Fibroblast of skin of right quadriceps (primary cell): ENCODE measurements at places on chromosomes 12 and 14.

GRCh38 chr14:101040538-101041442, 137.3 kb upstream of the RTL1 start:
- no peak for DNase-seq

- no peak for DNase-seq
Observed at GRCh38 chr12:40039598-40039997, 66.3 kb downstream of the SLC2A13 start.

DNA sequence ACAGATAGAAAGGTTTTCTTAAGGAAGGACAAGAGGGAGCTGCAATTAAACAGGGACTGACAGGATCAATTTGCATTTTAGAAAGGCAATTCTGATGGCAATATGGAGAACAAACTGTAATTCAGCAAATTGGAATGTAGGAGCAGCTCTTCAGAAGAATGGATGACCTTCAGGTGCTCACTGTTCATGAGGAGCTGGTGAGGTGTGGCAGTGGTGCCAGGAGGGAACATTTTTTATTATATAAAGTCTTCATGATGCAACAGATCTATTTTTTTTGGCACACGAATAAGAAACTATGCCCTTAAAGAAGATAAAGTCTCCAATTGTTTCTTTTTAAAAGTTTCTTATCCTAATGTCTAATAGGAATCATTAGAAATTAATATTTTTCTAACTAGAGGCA, 151.7 kb downstream of the SLC38A4 start:
- DNase-seq = no peak

GRCh38 chr12:95802482-95803270, 12.1 kb upstream of the NTN4 start:
- DNase-seq = peak; percentile 78

DNA sequence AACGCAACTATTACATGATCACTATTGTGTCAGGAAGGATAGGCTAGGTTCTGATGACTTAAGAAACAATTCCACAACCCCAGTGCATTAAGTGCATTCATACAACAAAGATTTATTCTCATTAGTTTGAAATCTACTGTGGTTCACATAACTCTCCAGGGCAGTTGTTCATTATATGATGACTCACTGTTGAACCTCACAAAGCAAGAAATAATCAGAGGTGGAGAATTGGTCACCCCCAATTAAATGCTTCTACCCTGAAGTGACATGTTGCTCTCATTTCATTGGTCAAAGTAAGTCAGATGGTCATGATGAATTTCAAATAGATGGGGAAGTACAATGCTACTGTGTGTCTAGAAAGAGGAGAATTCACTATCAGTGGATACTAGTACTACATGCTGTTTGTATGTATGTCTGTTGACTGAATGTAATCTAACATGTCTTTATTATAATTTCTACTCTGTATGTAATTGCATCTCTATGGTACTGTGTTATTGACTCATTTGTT, 6.1 kb upstream of the HELB start:
- peak; percentile 10 for DNase-seq

DNA sequence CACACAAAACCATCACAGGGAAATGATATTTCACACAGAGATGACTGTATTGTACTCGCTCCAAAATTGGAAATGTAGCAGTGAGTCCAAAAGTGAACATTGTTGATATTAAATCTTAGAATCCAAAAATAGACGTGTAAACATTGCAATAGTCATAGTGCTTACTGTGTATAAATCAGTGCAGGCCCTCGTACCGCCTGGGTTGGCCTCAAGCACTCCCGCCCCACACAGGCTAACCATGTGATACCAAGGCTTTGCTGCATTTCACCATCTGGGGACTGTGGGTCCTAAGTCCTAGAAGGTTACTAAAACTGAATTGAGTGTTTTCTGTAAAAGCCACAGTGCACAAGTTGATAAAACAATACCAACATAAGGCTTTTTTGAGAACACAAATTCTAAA, 107.3 kb downstream of the PPP2R5E start:
- peak; percentile 68 for DNase-seq

DNA sequence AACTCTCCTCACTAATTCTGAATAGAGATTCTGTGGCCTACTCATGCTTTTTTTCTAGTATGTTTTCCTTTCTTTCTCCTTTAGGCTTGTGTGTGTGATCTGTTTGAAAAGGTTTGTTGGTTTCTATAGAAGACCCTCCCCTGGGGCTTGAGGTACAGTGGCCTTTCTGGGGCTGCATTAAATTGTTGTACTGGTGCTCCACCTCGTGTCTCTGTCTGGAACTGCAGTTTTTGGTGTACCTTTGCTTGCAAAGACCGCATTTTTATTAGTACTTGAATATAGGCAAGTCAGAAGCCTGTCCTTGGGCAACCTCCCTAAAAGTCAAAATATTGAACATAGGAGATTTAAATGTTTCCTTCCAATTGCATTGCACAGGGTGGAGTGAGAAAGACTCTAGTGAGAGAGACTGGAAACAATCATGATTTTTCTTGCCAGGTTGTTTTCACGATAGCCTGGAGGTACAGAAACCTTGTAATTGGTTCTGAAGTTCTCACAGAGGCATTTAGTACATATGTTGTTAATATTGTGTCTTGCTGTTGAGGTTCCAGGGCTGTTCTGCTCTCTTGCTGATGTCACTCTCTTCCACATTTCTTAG, 39.0 kb downstream of the SLCO1B1 start:
- peak; percentile 27 for DNase-seq

- peak; percentile 34 for DNase-seq
Observed at GRCh38 chr14:35044939-35045797, 904 bp upstream of the FAM177A1 start.

GRCh38 chr12:74780182-74780849, 242.7 kb downstream of the ATXN7L3B start:
- peak; percentile 71 for DNase-seq

- peak; percentile 69 for DNase-seq
Observed at GRCh38 chr12:57166971-57167371, 19.6 kb upstream of the LRP1-AS start.

GRCh38 chr12:32754111-32754510, 1.6 kb downstream of the YARS2 start:
- DNase-seq = no peak

DNA sequence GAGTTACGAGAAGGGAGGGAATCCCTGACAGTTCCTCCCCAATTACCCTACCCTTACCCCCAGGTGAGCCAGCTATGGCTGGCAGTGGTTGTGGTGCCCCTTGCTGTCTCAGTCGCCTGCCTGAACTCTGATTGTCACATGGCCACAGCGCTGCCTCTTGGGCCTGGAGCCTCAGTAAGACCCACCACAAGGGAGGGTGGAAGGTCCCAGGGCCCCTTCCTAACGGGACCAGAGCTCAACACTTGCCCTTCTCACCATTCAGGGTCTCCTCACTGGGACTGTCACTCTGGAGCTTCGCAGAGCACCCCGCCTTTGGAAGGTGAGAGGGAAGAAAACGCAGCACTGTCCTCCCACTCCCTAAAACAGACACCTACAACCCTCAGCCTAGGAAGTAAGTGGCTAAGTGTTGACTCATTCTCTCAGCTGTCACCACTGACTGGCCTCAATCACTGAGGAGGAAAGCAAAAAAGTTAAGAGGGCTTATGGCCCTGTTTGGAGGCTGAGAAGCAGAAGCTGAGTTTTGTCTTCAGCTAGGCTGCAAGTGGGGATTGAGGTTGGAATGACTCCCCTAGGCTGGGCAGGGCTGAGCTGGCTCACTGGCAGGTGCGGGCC, 1.0 kb downstream of the TMEM253 start:
- DNase-seq = no peak

GRCh38 chr12:108717243-108717642, 14.1 kb downstream of the CORO1C start:
- DNase-seq = peak; percentile 41

GRCh38 chr12:108859923-108860291, 2.5 kb upstream of the SSH1 start:
- no peak for DNase-seq

- no peak for DNase-seq
Observed at GRCh38 chr14:101966742-101967141, 2.4 kb downstream of the DYNC1H1 start.

DNA sequence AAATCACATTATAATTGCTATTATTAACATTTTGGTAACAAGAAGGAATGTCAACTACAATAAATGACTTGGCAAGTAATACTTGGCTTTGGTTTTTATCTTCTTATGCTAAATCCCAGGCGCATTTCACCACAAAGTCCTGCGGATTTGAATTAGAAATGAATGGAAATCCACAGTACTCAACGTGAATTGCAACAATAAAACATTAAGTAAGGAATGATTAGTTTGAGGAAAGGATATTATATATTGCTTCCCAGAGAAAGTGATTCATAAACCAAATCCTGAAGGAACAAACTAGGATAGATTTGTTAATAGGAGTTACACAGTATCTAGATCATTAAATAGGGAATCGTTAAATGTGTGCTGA, 1089.7 kb downstream of the TRHDE start:
- no peak for DNase-seq

DNA sequence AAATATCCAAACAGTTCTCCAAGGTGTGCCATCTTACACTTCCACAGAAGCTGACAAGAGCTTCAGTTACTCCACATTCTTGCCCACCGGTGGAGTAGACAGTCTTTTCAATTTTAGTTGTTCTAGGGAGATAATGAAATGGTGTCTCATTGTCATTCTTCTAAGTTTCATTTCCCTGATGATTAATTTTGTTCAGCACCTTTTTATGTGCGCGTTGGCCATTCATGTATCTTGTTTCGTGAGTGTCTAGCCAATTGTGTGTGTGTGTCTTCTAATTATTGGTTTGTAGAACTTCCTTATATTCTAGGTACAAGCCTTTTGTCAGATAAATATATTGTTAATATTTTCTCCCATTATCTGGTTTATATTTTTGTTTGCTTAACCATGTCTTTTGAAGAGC, 63.1 kb downstream of the GLT1D1 start:
- no peak for DNase-seq

GRCh38 chr14:45136399-45136798, 669 bp downstream of the FANCM start:
- no peak for DNase-seq
